ENCODE measurements at places on chromosomes 1 and 21.

GRCh38 chr1:2891923-2892448, 90.5 kb upstream of the TTC34 start:
- DNase-seq = no peak

DNA sequence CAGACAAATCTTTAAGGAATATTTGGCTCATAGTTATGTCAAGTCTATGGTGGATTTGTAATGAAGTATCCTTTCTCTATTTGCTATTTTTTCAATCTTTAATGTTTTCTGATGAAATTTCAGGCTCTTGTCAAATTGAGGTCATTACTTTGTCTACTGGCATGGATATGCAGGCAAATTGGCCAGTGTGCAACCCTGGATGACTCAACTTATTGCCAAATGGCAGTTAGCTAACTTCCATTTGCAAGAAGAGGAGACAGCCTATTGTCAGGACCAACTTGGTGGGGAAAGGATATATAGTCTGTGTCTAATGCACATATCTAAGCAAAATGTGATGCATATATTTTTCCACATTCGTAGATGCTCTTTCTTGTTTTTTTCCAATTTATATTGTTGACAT, 530.5 kb downstream of the PTBP2 start:
- DNase-seq = no peak

DNA sequence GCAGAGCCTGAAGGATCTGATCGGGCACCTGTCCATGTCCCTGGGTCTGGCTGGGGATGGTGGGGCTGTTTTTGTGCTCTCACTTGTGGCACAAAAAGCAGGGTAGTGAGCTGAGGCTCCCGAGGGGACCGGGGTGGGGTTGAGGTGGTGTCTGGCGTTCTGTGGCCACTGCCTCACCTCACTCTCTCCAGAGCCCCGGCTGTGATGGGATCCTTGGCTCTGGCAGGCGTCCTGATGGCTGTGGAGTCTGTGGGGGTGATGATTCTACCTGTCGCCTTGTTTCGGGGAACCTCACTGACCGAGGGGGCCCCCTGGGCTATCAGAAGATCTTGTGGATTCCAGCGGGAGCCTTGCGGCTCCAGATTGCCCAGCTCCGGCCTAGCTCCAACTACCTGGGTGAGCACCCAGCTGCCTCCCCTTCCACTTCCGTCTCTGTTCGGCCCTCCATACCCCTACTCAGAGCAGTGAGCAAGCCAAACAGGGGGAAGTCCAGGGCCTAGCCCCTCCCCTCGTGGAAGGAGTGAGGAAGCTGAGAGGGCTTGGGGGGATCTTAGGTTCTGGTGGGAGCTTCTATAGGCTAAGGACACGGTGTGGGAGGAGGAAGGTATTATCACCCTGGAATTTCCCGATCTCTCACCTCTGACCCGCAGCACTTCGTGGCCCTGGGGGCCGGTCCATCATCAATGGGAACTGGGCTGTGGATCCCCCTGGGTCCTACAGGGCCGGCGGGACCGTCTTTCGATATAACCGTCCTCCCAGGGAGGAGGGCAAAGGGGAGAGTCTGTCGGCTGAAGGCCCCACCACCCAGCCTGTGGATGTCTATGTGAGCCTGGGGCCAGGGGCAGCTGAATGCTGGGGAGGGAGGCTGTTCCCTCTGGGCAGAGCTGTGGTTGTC, 7.0 kb downstream of the ADAMTSL4 start:
- no peak for DNase-seq

GRCh38 chr1:46757956-46758528, 39.1 kb upstream of the EFCAB14 start:
- no peak for DNase-seq

GRCh38 chr1:119210296-119210649, 69.8 kb upstream of the WARS2 start:
- DNase-seq = no peak

- no peak for DNase-seq
These were observed 89.8 kb downstream of the KIF14 start for GRCh38 chr1:200530623-200531261.

DNA sequence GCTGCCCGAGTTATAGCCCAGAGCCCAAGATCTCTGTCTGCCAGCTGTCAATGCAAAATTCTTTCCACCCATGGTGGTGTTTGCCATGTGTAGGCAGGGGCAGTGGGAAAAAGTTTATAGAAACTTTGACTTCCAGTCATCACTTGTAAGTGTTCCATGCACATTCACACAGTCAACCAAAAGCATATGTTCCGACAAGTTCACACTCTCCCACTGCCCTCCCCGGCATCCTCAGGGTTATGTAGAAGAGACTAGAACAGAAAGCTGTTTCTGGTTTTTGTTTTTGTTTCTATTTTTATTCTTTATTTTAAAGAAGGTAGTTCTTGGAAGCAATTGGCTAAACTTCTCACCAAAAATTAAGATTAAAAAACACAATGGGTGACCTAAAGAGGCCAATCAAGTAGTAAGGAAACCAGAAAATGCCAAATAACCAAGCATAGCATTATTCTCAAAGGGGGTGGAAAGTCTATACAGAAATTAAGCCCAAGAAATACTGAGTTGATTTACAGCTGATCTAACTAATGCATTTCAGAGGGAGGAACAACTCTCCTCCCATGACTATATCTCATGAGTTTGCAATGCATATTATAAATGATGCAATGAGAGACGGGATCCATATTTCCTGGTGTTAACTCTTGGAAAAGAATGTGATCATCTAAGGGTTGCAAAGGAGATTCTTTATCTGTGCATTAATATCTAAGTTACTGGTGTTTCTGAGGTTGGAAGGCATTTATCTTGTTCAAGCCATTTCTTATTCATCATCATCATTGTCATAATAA, 91.5 kb upstream of the ETS2 start:
- DNase-seq = no peak

- no peak for DNase-seq
These were observed 104.5 kb upstream of the FMN2 start for GRCh38 chr1:239987103-239987745.

GRCh38 chr1:153572569-153573015, 6.9 kb upstream of the S100A2 start:
- peak; percentile 45 for DNase-seq

GRCh38 chr1:154467434-154468102, 34.5 kb upstream of the TDRD10 start:
- DNase-seq = no peak

- DNase-seq = no peak
These were observed 24.3 kb upstream of the NID1 start for GRCh38 chr1:236089046-236089773.

DNA sequence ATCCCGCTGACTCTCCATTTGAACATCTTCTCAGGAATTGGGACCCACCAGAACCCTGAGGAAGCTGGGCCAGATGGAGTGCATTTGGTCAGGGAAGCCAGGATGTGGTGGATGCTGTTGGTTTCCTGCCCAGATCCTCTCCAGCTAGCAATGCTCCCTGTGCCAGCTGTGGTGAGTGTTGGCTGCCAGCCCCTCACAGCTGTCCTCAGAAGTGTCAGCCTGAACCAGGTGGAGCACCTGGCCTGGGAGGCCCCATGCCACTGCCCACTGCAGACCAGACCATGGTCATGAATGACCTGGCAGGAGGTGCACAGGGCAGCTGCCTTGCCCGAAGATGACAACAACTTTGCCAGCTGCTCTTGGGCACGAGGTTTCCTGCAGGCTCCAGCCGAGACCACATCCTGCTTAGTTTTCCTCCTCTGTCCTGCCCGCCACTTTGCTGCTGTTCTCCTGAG, 54.4 kb downstream of the PRSS38 start:
- DNase-seq = no peak

DNA sequence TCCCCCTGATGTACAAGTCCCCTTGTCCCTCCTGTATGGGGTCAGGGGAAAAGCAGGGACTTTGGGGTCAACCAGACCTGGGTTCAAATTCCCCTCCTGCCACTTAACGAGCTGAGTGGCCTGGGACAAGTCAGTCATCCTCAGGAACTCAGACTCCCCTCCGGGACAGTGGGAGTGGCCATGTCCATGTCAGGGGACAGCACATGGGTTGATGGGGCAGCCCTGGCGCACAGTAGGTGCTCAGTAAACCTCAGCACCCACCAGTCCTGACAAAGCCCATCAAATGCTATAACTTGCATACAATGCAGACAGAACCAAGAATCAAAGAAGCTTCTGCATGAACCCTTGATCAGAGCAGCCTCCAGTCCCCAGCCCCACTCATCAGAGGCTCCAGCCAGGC, 30.0 kb downstream of the MATN1 start:
- DNase-seq = no peak

- DNase-seq = no peak
These were observed 13.7 kb downstream of the LGR6 start for GRCh38 chr1:202207292-202207691.

DNA sequence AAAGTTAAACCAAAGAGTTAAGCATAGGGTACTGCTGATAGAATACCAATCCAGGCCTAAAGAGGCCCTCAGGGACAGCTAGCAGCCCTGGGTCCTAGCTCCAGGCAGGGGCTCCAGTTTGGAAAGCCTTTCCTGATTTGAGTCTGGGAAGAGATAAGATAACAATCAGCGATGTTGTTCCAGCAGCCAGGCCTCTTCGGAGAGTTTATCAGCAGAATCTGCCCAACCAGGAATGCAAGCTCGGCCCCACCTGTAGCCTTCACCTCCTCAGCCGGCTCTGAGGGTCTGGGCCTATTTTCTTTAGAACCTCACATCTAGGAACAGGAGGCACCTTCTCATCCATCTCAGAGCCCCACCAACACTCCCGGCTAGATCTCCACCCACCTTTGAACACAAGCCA, 42.6 kb downstream of the PLEKHA6 start:
- DNase-seq = no peak

DNA sequence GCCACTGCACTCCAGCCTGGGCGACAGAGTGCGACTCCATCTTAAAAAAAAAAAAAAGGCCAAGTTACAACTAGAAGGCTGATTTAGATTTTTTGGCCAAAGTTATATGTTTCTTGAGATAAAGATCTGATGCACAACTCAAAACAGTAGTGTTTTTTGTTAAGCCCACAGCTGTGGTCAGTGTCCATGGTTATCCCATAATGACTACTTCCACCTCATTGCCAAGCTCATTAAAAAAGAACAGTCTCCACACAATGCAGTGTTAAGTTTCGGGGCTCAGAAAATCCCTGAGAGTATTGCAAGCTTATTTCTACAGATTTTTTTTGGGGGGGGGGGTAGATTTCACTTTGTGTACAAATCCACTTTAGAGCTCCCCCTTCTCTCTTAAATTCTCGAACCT, 120.5 kb downstream of the RUNX1 start:
- no peak for DNase-seq

DNA sequence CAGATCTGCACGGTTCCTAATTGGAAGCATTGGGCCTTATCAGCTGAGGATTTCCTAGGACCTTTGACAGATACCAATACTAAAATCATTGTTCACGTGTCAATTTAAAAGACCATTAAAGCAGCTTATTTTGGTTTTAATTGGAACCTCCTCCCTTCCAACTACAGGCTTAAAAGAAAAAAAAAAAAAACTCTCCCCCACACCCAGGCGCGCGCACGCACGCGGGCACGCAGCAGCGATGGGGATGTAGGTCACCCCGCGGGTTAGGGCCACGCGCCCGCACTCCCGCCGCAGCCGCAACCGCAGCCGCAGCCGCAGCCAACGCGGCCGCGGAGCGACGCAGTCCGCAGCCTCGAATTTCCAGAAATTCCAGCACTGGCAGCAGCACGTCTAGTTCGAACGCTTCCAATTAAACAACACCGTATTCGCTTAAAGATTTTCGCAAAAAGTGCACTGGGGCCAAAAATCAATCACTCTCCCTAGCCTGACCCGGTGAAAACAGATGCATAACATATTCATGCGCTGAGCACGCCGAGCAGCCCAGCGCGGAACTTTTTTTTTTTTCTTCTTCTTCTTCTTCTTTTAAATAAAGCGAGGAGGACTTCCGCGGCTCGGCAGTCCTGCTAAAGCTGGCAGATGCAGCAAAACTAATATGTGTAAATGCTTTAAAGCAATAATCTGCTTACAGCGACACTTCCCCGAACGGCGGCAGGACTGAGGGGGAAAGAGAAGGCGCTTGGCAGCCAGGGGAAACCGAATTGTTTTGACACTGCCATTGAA, 13.3 kb upstream of the BARHL2 start:
- DNase-seq = no peak

DNA sequence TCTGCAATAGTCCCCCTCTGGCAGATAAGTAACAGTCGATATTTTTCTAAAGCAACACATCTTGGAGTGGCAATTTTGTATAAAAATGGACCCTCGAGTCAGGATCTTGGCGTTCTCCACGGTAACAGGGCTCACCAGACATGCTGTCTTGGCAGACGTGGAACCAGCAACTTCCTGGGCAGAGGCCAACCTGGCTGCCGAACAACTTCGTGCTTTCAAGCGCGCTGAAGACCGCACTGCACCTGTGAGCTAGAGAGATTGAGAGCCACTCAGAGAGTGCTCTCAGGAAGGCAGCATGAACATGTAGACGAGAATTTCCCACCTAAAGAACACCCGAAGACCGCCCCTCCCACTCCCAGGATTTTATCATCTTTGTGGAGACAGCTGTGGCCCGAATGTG, 7.3 kb downstream of the C1orf174 start:
- DNase-seq = no peak

- DNase-seq = no peak
These were observed 7.5 kb upstream of the SOX13 start for GRCh38 chr1:204065174-204065985.

- no peak for DNase-seq
These were observed 11.8 kb downstream of the TFF2 start for GRCh38 chr21:42338729-42339715.

GRCh38 chr1:1543706-1544099, 3.3 kb upstream of the TMEM240 start:
- DNase-seq = no peak

DNA sequence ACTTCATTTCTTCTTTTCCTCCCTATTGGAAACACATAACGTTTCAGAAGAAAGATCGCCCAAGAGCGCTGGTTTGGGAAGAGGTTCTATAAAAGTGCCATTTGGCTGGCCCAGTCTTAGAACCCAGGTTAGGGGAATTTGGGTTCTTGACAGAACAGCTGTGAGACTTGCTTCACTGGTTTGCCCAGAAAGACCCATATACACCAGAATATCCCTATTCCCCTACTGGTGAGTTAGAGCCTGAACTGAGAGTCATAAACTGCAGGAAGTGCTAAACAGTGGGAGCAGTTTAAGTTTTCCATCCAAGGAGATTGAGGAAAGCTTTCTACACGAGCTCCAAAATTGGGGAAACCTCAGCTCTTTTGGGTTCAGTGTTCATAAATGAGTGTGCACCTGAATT, 275.2 kb downstream of the VAV3 start:
- no peak for DNase-seq

GRCh38 chr1:10583641-10584040, 108.9 kb downstream of the PEX14 start:
- DNase-seq = no peak

DNA sequence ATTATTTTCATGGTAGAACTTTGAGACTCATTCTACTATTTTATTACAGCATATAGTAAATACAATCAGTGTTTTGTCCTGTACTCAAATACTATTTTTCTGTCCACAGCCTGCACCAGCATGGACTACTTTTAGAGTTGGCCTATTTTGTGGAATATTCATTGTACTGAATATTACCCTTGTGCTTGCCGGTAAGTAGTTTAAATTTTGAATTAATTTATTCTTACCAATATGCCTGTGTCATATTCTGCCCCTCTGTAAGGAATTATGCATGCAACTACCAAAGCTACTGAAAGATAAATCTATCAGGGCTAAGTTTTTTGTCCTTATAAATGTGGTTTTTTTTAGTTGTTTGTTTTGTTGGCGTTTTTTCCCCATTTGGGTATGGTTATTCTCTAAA, 101.4 kb upstream of the KIAA1614 start:
- no peak for DNase-seq
